ENCODE measurements at places on chromosomes 7 and 10. TPM values are rescaled to one million over a fixed set of nuclear protein-coding genes. Genes with fewer than 3 reads are reported as not detected.

- peak; percentile 34 for DNase-seq
These were observed 14.1 kb upstream of the SUN1 start for GRCh38 chr7:818031-818699.

GRCh38 chr7:73861305-73861704, 346 bp downstream of the TMEM270 start:
- no peak for DNase-seq

Gene KIAA1549
- total RNA-seq, result 13.6 TPM

DNA sequence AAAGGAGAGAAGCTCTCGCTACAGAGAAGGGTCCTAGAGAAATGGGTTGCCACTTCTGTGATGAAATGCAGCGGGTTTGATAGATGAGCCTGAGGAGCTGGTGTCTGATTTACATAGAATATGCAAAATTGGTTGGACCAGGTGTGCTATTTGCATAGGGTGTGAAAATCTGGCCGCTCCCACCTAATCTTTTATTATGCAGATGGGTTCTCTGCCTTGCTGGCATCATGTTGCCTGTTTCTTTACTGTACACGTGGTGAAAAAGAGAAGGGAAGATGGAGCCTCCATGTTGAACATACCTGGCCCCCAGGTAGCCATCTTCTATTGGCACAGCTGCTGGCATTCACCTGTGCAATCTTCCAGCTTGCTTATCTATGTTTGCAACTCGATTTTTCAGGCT, 212.2 kb downstream of the ANKRD7 start:
- no peak for DNase-seq

- no peak for DNase-seq
These were observed 534.3 kb downstream of the GRM8 start for GRCh38 chr7:126718419-126718818.

Gene ANKRD1
- total RNA-seq, result 39.1 TPM

DNA sequence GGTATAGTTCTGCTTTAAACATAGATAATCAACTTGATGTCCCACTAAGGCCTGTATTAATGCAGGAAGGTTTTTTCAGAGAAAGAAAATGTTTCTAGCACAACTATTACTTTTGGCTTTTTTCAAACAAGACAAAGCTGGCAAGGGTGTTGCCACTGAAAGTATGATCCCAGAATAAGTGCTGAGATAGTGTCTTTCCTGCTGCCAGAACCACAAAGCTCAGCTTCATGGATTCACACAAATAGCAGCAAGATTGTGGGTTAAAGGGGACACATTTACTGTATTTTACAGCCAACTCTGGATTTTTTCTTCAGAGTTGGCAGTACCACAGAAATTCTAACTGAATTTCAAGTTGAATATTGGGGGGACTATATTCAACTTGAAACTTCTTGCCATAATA, 4.3 kb downstream of the NCOA4 start:
- peak; percentile 51 for DNase-seq

DNA sequence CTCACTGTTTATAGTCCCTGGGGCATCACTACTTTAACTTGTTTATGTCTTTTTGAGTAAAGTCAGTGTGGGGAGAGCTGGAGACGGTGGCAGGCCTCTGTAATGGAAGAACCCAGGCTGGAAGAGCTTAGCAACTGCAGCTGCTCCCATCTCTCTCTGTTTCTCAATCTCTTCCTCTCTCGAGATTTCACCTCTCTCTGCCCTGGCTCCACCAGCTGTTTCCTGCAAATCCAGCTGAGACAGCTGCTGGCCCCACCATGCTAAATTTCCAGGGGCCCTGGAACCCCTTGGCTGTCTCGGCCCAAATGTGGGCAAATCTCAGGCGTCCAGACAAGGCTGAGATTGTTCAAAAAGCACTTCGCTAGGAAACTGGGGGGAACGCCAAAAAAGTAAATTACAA, 25.8 kb upstream of the SLF2 start:
- DNase-seq, result no peak

Gene SLC35B4
- 8.6 TPM for total RNA-seq

Gene C10orf53
- total RNA-seq, result 0.11 TPM

DNA sequence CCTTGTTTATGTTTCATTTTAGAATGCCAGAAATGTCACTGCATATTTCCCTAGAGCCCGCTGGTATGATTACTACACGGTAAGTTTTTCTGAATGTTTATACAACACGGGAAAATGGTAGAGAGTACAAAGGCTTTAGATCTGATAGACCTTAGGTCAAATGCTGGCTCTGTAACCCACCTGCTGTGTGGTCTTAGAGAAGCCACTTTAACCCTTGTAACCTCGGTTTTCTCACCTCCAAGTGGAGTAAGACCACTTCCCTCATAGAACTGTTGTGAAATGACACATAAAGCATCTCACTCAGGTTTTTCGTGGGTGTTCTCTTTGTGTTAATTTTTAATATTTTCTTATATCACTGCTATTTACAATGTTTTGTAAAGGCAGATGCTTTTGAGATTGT, 13.9 kb upstream of the MGAM2 start:
- DNase-seq, result no peak

Gene UBN2
- total RNA-seq, result 5.7 TPM
